ENCODE measurements at places on chromosomes 16 and 17. TPM values are rescaled to one million over a fixed set of nuclear protein-coding genes. Genes with fewer than 3 reads are reported as not detected.

DNA sequence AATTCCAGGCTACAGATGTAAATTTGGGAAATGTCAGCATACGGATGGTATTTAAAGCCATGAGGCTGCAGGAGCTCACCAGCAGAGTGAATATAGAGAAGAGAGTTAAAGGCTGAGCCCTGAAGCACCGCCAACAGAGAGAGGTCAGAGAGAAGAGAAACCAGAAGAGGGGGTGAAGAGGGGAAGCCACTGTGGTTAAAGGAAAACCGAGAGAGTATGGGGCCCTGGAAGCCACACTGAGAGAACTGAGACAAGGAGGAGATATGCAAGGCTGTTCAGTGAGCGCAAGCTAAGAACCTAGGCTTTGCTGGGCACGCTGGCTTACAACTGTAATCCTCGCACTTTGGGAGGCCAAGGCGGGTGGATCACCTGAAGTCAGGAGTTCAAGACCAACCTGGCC lies 24.6 kb downstream of the COPRS start:
- DNase-seq = no peak

DNA sequence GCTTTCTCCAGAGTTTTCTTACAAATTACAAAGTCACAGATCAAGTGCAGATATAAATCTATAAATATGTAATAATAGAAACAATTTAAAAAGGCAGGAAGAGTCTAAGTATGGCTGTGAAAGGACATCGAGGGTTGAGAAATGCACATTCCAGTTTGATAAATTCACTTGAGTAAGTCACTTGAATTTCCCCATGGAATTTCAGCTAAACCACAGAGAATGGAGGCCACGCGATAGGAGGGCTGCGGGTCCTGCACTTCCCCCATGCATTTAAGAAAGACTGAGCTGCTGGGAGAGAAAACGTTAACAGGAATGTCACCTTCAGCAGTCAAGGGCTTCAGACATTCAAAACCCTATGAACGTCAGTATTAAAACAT lies 6.1 kb upstream of the MXRA7 start:
- DNase-seq = no peak

DNA sequence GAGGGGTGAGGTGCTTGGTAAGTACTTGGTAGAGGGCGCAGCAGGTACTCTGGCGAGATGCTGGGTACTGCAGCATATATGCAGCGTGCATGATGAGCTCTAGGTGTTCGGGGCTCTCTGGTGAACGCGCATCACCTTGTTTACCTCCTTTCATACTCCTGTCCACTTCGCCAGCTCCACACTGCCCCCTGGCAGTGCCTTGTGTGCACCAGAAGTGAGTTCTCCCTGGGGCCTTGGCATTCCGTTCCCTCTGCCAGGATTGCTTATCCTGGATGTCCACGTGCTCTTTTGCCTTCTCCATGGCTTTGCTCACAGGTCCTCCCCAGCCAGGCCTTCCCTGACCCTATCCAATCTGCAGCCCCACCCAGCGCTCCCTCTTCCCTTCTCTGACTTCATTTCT lies 154.2 kb downstream of the MRM1 start:
- no peak for DNase-seq

DNA sequence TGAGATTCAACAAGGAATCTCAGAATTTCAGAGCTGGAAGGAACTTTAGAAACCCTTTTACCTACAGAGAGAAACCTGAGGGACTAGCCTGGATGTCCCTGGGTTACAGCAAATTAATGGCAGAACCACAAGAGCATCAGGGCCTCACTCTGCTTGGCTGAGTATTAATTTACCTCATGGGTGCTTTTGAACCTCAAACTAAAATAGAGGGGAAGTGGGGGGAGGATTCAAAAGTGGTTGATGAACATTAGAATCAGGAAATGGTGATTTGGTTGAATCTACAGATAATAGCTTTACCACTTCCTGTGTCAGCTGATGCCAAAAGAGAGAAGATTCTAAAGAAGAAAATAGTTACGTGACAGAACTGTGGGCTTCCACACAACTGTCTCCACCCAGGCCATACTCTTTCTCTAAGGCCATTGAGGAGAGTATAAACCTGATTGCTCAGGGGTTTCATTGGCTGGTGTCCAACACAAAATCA lies 11.3 kb upstream of the SKAP1 start:
- no peak for DNase-seq

GRCh38 chr16:28839004-28839639 lies 7.0 kb downstream of the TUFM start:
- no peak for DNase-seq

- DNase-seq = no peak
Measured at GRCh38 chr17:83098241-83099085, 19.1 kb downstream of the METRNL start.

- DNase-seq = no peak
Measured at GRCh38 chr16:66695471-66695934, 1.0 kb downstream of the CMTM4 start.

The ST6GALNAC2 gene
- not detected for total RNA-seq

The IRX3 gene
- total RNA-seq = not detected

The ENDOV gene
- total RNA-seq = 11.5 TPM

Measured in occipital lobe (tissue), 3 donors.